Kidney tubule cell (primary cell): ENCODE measurements at places on chromosomes 4 and X.

DNA sequence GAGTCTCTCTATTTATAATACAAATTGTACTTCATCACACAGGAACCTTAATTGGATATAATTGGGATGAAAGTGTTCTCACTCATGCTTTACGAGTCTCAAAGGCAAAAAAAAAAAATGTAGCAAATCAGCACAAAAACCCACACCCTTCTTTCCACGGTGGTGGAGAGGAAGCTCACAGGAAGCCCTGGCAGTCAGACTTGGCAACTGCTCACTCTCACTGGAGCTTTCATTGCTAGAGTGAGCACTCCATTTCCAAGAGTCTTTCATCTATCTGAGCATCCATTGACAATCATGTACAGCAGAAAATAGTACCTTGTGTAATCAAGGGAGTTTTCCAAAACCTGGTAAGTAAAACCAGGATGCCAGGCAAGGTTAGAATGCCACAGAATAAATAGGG, 2159.4 kb upstream of the AGA start:
- no peak for DNase-seq

GRCh38 chr4:128675083-128675482, 134.4 kb upstream of the JADE1 start:
- DNase-seq: no peak

DNA sequence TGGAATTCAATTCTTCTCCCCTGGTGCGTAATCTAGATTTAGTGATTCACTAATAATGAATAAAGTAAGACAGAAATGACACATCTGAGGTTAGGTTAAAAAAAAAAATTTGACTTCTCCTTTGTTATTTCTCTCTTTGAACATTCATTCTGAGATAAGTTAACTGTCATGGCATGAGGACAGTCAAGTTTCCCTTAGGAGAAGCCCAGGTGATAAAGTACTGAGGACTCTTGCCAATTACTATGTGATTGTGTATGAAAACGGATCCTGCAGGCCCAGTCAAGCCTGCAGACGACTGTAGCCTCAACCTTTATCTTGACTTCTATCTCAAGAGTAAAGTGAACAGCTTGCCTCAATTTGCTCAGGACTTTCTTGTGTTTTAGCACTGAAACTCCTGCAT, 293.2 kb downstream of the PRR32 start:
- no peak for DNase-seq

GRCh38 chr4:6595897-6596537, 21.0 kb downstream of the MAN2B2 start:
- DNase-seq: no peak

- DNase-seq: no peak
Observed at GRCh38 chr4:7387925-7388324, 46.8 kb downstream of the PSAPL1 start.
